Upper lobe of left lung (tissue), 6 donors: ENCODE measurements at places on chromosomes 13 and 19. TPM values are rescaled to one million over a fixed set of nuclear protein-coding genes. Genes with fewer than 3 reads are reported as not detected.

FLT3LG gene
- total RNA-seq: 4.3 TPM

CCDC70 gene
- not detected for total RNA-seq

- no peak for DNase-seq
Measured at GRCh38 chr13:75347925-75348324, 134.0 kb downstream of the TBC1D4 start.

GRCh38 chr19:8884416-8884815 is 52.2 kb downstream of the MBD3L1 start:
- no peak for DNase-seq

DNA sequence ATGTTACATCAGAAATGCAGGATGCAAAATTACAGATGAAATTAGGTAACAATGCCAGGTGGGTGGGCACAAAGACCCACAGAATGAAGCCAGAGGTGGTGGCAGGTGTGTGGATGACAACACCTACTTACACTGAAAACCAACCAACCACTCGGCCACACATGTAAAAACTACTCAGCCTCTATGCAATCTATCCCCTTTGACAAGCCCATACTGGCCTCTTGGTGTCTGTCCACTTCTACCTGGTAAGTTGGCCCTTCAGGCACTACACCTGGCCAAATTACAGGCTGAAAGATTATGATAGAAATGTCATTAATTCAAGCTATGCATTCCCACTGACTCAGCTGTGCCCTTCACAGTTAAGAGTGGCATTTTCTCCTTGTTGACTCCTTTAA is 50.0 kb downstream of the BRD4 start:
- DNase-seq: no peak
